Stimulated activated CD4-positive, alpha-beta T cell treated with anti-CD3 and anti-CD28 coated beads, TNF-alpha, amount 100 ng/mL, for 48 hours (primary cell): ENCODE measurements at places on chromosomes 7 and 10.

DNA sequence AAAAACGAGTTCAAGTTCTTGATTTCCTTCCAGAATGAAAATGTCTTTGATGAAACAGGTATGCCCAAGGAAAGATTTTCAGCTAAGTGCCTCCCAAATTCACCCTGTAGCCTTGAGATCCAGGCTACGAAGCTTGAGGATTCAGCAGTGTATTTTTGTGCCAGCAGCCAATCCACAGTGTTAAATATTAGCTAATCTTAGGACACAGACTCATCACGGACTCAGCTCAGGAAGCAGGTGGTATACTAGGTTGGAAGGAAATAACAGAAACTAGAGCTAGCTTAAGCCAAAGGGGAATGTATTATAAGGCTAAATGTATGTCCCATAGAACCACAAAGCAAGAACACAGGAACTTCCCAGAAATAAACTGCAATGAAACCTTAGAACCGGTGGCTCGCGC is 151.0 kb upstream of the PRSS1 start:
- DNase-seq, result no peak

GRCh38 chr10:32411797-32412498 is 34.0 kb upstream of the CCDC7 start:
- DNase-seq, result no peak

GRCh38 chr10:11631890-11632587 is 20.6 kb upstream of the USP6NL start:
- no peak for DNase-seq

DNA sequence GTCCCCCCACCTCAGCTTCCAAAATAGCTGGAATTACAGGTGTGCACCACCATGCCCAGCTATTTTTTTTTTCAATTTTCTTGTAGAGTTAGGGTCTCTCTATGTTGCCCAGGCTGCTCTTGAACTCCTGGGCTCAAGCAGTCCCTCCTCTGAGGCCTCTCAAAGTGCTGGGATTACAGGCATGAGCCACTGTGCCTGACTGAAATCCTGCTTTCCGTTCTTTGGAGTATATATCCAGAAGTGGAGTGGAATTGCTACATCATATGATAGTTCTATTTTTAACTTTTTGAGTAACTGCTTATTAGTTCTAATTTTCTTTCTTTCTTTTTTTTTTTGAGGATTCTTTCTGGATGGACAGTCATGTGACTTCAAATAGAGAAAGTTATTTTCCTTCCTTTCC is 62.9 kb upstream of the ZMIZ2 start:
- DNase-seq, result no peak

DNA sequence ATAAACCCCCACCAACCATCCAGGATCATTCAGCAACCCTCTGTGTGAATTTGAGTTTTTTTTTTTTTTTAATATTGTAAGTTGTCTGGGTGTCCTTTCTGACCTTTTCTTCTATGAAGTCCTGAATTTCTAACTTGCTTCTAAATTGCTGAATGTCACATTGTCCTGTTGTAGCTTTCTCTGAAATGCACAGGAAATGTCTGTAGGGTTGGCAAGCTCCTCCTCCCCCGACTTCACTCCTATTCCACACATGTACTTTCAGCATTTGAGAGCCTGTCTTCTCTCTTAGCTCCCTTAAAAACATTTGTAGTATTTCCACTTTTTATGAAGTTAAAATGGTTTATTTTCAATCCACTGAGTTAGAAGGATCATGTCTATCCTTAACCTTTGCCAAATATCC is 3.3 kb upstream of the CNNM2 start:
- no peak for DNase-seq

GRCh38 chr7:28067171-28067570 is 113.4 kb downstream of the JAZF1 start:
- no peak for DNase-seq

DNA sequence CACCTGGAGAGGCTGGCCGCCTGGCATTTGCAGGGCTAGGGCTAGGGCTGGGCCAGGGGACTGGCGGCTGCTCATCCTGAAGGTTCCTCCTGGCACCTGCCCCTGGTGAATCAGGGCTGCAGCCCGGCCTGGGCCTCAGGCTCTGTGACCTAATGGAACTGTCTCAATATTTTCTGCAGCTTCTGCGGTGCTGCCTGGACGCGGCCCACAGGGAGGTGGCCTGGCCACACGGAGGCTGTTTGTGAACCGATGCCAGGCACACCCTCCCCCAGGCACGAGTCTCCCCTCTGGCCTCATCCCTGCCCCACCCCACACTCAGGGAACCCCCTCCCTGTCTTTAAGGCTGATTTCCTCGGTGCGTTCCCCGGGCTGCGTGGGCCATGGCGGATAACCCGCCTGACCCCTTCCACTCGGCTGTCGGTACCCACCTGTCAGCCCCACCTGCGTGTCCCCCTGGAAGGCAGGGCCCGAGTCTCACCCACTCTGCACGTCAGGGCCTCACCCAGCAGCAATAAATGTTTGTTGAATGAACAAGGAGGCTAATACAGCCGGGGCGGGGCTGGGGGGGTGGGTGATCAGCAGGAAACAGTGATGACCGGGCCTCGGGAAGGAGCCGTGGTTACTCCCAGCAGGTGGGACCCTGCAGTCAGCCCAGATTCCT is 54.5 kb upstream of the DNAJB6 start:
- DNase-seq, result no peak

GRCh38 chr10:124249812-124250432 is 156.5 kb upstream of the CHST15 start:
- no peak for DNase-seq
